Type B pancreatic cell (in vitro differentiated cells): ENCODE measurements at places on chromosomes 16 and 17. TPM values are rescaled to one million over a fixed set of nuclear protein-coding genes. Genes with fewer than 3 reads are reported as not detected.

VEZF1 gene
- 53.3 and 73.2 TPM in 2 replicates for total RNA-seq

GRCh38 chr17:33986566-33986965 is 268.5 kb upstream of the CCL2 start:
- DNase-seq: no peak

TBX6 gene
- total RNA-seq: 1.6 TPM in 2 replicates

PRCD gene
- 0.33 and 3.3 TPM in 2 replicates for total RNA-seq

GRCh38 chr17:76943781-76944213 is 75.6 kb downstream of the MGAT5B start:
- DNase-seq: no peak

- DNase-seq: no peak
Observed at GRCh38 chr16:1771188-1771863, at the start of gene NME3. Gene NME3, minus strand, starts transcription at chr16:1771543. Its CDS starts 9 bp downstream, at chr16:1771534.

LGALS9B gene
- total RNA-seq: 0.29 and 0.36 TPM in 2 replicates

KCTD19 gene
- 0.56 TPM in 1 of 2 replicates, not detected in the other for total RNA-seq

- peak; percentile 83 for DNase-seq
Observed at GRCh38 chr17:29615492-29616299, 7.0 kb downstream of the CORO6 start.

EVI2A gene
- total RNA-seq: not detected in 2 replicates

ACADVL gene
- 573 and 617 TPM in 2 replicates for total RNA-seq

- DNase-seq: no peak
Observed at GRCh38 chr16:306911-307370, 24.0 kb downstream of the PDIA2 start.

- no peak for DNase-seq
Observed at GRCh38 chr16:54817432-54817831, 113.2 kb upstream of the IRX5 start.
